ENCODE measurements at places on chromosomes 11 and 22.

DNA sequence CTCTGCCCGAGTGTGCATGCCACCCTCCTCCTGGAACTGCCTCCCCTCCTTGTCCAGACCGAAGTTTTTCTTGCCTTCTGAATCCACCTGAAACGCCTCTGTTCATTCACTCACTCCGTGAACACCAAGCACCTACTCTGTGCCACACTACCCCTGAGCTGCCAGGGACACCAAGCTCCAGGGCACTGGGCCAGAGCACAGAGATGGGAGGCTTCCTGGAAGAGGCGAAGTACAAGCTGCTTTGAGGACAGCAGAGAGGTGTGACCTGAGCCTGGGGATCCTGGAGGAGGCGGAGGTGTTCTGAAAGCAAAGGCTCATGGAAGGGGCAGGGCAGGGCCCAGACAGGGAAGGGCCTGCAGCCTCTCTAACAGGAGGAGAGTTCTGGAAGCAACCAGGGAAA, 47.5 kb downstream of the SCUBE1 start:
- DNase-seq = no peak
- H3K36me3 ChIP-seq = no peaks in the 10 kb centered on the region
- peak overlapping the region; percentile 33 for H3K27ac ChIP-seq
- no peaks in the 10 kb centered on the region for H3K27me3 ChIP-seq
- H3K4me1 ChIP-seq = peaks cover 49% of the 10 kb centered on the region

GRCh38 chr11:130202818-130203689, 43.5 kb downstream of the ST14 start:
- H3K27ac ChIP-seq = no peak overlapping the region
- H3K27me3 ChIP-seq = peaks cover 1% of the 10 kb centered on the region
- H3K4me1 ChIP-seq = no peaks in the 10 kb centered on the region
- DNase-seq = no peak

DNA sequence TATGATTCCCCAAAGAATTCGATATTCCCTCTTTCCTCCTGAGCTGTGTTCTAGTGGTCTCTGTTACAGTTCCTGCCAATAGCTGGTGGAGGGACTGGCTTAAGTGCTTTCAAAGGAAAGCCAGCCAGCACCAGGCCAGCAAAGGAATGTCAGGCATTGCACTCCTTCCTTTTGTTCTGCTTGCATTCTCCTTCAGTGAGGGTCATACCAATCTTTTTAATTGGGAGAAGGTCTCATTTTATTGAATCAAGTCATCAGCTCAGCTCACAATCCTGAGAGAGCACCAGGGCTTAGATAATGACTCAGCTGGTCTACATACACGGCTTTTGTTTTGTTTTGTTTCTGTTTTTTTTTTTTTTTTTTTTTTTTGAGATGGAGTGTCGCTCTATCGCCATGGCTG, 222.9 kb downstream of the NAV2 start:
- H3K27me3 ChIP-seq = no peaks in the 10 kb centered on the region
- peaks cover 59% of the 10 kb centered on the region for H3K4me1 ChIP-seq
- H3K36me3 ChIP-seq = no peaks in the 10 kb centered on the region
- no peak for DNase-seq
- no peak overlapping the region for H3K4me3 ChIP-seq

DNA sequence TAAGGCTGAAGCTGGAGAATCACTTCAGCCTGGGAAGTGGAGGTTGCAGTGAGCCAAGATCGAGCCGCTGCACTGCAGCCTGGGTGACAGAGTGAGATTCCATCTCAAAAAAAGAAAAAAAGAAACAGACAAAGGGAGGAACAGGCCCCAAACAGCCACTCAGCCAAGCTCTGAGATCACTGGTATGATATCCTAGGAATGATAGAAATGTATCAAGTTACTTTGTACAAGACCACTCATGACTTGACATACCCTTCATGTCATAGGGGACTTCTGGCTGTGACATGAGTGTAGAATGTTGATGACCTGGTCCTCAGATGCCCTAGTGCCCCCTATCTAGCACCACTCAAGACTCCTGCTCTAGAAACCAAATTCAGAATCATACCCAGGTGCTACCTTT, 216.5 kb downstream of the NAV2 start:
- no peaks in the 10 kb centered on the region for H3K27me3 ChIP-seq
- no peak overlapping the region for H3K4me3 ChIP-seq
- H3K27ac ChIP-seq = peak overlapping the region; percentile 87
- no peak for DNase-seq

DNA sequence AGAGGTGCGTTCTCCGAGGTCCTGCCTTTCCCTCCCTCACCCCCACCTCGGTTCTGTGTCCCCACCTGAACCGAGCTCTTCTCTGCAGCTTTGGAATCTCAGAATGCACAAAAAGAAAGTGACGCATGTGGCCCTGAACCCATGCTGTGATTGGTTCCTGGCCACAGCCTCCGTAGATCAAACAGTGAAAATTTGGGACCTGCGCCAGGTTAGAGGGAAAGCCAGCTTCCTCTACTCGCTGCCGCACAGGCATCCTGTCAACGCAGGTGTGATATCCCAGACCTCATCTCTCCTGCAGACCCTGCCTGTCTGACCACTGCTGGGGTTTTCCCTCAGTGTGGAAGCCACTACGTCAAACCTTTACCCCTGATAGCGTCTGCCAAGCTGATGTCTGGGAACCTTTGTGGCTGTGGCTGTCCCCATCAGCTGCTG, 13.9 kb downstream of the ACP2 start:
- peaks cover 4% of the 10 kb centered on the region for H3K4me1 ChIP-seq
- H3K36me3 ChIP-seq = peaks cover 24% of the 10 kb centered on the region
- no peak overlapping the region for H3K4me3 ChIP-seq
- H3K27ac ChIP-seq = no peak overlapping the region
- no peak for DNase-seq
- H3K27me3 ChIP-seq = no peaks in the 10 kb centered on the region

DNA sequence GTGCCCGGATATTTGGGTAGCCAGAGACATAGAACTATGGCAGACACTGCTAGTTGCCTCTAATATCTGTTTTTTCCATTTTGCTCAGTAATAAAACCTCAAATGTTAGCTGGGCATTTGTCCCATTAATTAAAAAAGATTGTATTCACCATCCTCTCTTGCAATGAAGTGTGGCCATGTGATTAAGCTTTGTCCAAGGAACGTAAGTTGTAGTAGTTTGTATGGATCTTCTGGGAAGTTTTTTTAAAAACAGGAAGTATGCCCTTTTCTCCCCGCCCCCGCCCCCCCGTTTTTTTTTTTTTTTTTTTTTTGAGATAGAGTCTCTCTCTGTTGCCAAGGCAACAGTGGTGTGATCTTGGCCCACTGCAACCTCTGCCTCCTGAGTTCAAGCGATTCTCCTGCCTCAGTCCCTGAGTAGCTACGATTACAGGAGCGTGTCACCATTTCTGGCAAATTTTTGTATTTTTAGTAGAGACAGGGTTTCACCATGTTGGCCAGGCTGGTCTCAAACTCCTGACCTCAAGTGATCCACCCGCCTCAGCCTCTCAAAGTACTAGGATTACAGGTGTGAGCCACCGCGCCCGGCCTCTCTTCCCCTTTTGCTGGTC, 1.7 kb upstream of the TMEM135 start:
- H3K4me1 ChIP-seq = peaks cover 27% of the 10 kb centered on the region
- H3K36me3 ChIP-seq = peaks cover 2% of the 10 kb centered on the region
- no peaks in the 10 kb centered on the region for H3K27me3 ChIP-seq
- no peak overlapping the region for H3K27ac ChIP-seq

- no peak for DNase-seq
- peaks cover 4% of the 10 kb centered on the region for H3K36me3 ChIP-seq
- no peaks in the 10 kb centered on the region for H3K27me3 ChIP-seq
- H3K4me1 ChIP-seq = peaks cover 54% of the 10 kb centered on the region
- no peak overlapping the region for H3K4me3 ChIP-seq
- peak overlapping the region; percentile 2 for H3K27ac ChIP-seq
Observed at GRCh38 chr11:30387891-30388861, 65.3 kb downstream of the ARL14EP start.

- DNase-seq = no peak
- H3K36me3 ChIP-seq = no peaks in the 10 kb centered on the region
- H3K4me1 ChIP-seq = no peaks in the 10 kb centered on the region
- H3K27ac ChIP-seq = no peak overlapping the region
- no peak overlapping the region for H3K4me3 ChIP-seq
Observed at GRCh38 chr22:17303840-17304779, 65.2 kb upstream of the CECR2 start.

DNA sequence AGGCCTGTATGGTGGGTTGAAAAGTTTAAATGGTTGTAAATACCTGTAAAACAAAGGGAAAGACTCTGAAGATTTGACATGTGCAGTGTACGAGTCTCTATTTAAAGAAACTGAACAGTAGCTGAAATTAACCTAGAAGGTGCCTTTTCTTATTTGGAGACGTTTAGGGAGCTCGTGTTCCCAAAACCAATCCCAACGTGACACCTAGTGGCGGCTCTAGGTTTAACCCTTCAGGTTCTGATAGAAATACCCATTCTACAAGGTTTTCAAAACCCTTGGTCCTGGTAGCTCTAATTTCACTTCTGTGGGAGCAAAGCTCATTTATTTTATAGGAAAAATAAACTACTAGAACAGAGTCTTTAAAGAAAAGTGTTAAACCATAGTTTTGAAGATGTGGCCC, 258.3 kb downstream of the LRRC4C start:
- H3K4me3 ChIP-seq = no peak overlapping the region
- H3K27ac ChIP-seq = no peak overlapping the region
- peak; percentile 56 for DNase-seq
- H3K36me3 ChIP-seq = no peaks in the 10 kb centered on the region
- peaks cover 3% of the 10 kb centered on the region for H3K27me3 ChIP-seq
- H3K4me1 ChIP-seq = no peaks in the 10 kb centered on the region

GRCh38 chr22:25695146-25695545, 46.8 kb upstream of the MYO18B start:
- H3K27me3 ChIP-seq = no peaks in the 10 kb centered on the region
- peaks cover 4% of the 10 kb centered on the region for H3K36me3 ChIP-seq
- H3K4me3 ChIP-seq = no peak overlapping the region
- no peak overlapping the region for H3K27ac ChIP-seq
- H3K4me1 ChIP-seq = peaks cover 29% of the 10 kb centered on the region

DNA sequence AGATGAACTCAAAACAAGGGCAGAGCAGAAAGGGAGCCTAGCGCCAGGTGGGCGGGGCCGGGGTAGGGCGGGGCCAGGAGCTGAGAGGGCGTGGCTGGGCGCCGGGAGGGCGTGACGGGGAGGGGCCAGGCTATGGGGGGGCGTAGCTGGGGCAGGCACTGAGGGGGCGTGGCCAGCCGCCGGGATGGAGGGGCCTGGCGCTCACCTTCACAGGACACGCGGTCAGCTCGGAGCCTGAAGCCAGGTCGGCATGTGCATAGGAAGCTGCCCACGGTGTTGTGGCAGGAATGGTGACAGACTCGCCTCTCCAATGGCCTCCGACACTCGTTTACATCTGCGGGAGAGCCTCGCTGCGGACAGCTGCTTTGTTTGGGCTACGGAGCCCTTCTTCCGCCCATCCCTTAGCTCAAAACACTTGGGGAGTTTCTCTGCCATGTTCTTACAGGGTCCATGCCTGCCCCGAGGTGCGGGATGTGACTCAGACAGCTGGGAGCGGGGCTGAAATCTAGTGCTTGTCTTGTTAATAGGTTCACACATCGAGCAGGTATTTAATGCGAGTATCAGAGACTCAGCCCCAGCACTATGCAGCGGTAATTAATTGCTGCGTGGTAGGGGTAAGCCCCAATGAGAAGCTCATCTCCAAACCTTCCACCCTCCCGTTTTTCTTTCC, 13.4 kb downstream of the VWCE start:
- H3K4me1 ChIP-seq = peaks cover 10% of the 10 kb centered on the region
- H3K4me3 ChIP-seq = peak overlapping the region; percentile 46

GRCh38 chr11:104148706-104149105, 15.2 kb downstream of the PDGFD start:
- H3K27me3 ChIP-seq = no peaks in the 10 kb centered on the region
- no peak for DNase-seq
- no peak overlapping the region for H3K4me3 ChIP-seq
- H3K27ac ChIP-seq = no peak overlapping the region

- H3K4me3 ChIP-seq = no peak overlapping the region
- no peaks in the 10 kb centered on the region for H3K36me3 ChIP-seq
- no peak for DNase-seq
- peaks cover 7% of the 10 kb centered on the region for H3K27me3 ChIP-seq
- H3K4me1 ChIP-seq = peaks cover 13% of the 10 kb centered on the region
Observed at GRCh38 chr11:133497477-133498140, 34.7 kb downstream of the OPCML start.

DNA sequence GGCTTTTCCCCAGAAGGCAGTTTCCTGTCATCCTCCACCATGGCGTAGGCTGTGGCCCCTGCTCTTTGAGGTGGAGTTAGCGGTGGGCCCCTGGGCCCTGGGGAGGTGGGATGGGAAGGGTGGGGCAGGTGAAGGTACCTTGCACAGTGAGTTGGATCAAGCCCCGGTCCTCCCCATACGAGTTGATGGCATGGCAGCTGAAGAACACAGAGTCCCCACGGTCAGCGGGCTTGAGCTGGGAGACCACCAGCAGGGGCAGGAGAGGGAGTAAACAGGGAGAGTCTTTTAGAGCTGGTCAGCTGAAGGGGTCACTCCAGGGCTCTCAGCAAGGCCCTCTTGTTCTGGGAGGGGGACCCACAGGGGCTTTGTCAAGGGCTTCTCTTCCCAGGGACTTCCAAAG, 153.4 kb downstream of the CEP164 start:
- no peak overlapping the region for H3K27ac ChIP-seq
- peaks cover 52% of the 10 kb centered on the region for H3K27me3 ChIP-seq
- no peak overlapping the region for H3K4me3 ChIP-seq
- H3K36me3 ChIP-seq = no peaks in the 10 kb centered on the region

DNA sequence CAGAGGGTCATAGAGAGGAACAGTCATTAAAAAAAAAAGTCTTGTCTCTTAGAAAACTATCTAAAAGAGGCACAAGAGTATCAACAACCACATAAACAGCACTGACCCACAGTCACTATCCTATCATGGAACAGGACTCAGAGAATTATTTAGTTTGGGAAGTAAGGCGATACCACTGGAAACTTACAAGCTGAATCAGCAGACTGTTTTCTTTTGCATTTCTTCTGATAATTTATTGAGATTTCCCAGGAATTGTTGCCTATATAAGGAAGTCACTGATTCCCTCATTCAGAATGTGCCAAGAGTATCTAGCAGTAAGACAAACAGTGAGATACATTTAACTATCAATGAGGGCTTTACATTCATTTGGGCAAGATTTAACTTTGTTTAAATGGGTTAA, 304.1 kb downstream of the GUCY1A2 start:
- no peaks in the 10 kb centered on the region for H3K27me3 ChIP-seq
- no peak overlapping the region for H3K4me3 ChIP-seq
- H3K27ac ChIP-seq = peak overlapping the region; percentile 49
- H3K4me1 ChIP-seq = peaks cover 25% of the 10 kb centered on the region

DNA sequence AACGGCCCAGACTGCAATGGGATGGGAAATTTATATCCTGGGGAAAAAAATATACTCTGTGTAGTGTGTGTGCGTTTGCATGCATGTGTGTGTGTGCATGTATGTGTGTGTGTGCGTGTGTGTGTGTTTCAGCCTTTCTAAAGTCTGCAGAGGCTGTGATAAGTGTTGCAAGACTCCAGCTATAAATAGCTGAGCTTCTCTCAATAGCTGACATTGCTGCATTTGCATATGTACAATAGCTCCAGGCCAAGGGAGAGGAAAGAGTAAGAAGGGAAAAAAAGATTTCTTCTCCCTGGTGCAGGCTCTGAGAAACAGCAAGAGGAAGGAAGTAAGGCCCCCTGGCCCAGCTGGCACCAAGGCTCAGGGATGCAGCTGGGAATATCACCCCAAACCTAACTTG, 483.0 kb downstream of the MN1 start:
- peaks cover 2% of the 10 kb centered on the region for H3K36me3 ChIP-seq
- peaks cover 9% of the 10 kb centered on the region for H3K27me3 ChIP-seq
- DNase-seq = no peak
- H3K4me3 ChIP-seq = no peak overlapping the region
- H3K4me1 ChIP-seq = peaks cover 9% of the 10 kb centered on the region
- H3K27ac ChIP-seq = no peak overlapping the region

- H3K36me3 ChIP-seq = no peaks in the 10 kb centered on the region
- no peak for DNase-seq
- no peaks in the 10 kb centered on the region for H3K4me1 ChIP-seq
- peaks cover 34% of the 10 kb centered on the region for H3K27me3 ChIP-seq
- no peak overlapping the region for H3K4me3 ChIP-seq
Observed at GRCh38 chr11:1118755-1119603, 38.8 kb upstream of the MUC5AC start.

Measured in mesothelial cell of epicardium (in vitro differentiated cells).